ENCODE measurements at places on chromosomes 1 and 21.

GRCh38 chr21:37765221-37765900, 150.9 kb downstream of the KCNJ6 start:
- no peak for DNase-seq

DNA sequence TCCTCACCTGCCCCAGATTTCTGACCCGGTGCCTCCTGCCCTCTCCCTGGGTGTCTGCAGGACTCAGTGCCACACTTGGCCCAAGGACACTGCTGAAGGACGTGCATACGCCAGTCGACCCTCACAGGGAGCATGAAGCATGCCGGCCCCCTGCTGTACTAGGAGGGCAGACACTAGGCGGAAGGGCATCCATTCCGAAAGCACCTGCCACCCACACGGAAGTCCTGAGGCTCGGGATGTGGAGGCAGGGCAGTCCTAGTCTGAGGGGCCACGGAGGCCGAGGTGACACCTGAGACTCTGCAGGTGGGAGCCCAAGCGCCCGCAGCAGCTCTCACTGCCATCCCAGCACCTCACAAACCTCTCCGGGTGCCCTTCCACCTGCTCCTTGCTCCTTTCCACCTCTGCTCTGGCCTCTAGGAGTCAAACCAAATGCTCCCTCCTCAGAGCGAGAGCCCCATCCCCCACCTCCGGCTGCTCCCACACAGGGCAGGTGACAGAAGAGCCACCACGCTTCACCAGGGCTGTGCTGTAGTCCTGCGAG, 2.4 kb downstream of the NPHP4 start:
- DNase-seq, result no peak

GRCh38 chr1:198121056-198121826, 35.6 kb upstream of the NEK7 start:
- no peak for DNase-seq

DNA sequence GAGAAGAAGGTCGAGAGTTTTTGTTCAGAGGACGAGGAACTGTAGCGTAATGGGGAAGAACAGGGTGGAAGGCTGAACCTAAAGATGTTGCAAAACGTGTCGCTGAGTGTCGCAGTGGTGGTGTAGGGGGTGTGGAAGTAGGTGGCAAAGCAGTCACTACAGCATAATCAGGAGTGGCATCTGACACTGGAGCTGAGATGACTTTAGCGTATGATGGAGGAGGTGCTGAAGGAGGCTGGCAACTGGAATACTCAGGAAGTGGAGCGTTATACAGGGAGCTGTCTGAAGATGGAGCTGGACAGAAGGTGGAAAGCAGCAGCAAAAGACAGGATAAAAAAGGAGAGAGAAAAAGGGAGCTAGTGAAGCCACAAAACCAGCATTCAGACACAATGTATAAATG, 89.9 kb upstream of the LBR start:
- no peak for DNase-seq

- no peak for DNase-seq
Measured at GRCh38 chr1:169550294-169550693, 36.0 kb downstream of the F5 start.

GRCh38 chr1:200330741-200331428, 79.0 kb downstream of the ZNF281 start:
- DNase-seq, result no peak

DNA sequence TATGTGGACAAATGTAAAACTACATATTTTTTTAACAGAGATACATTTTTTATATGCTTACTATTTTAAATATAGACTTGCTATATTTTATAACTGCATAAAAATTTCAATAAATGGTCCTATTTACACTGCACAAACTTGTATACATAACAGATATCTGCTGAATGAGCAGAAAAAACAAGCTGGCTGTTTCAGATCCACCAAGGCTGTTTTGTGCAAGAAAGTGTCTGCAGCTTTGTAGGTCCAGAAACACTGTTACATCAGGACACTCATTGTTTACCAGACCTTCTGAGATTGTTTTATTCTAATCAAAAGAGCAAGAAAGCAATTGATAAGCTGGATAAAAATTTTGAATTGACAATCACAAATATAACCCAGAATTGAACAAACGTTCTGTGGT, 99.3 kb downstream of the NCAM2 start:
- no peak for DNase-seq

DNA sequence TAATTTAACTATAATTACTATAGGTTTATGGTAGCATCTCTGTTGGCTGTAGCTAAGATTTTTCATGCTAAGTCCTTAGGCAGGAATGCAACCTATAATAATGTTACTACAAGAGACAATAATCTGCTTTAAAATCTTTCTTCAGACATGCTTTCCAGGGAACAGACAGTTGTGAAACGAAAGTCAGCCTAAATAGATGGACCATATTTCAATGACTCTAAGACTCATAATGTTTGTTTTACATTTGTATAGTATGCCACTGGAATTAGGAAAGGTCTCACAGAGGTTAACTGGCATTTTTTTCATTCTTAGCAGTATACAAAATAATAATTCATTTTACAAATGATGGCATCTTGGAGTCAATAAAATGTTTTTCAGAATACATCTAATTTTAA, 8.1 kb downstream of the RERE start:
- no peak for DNase-seq

DNA sequence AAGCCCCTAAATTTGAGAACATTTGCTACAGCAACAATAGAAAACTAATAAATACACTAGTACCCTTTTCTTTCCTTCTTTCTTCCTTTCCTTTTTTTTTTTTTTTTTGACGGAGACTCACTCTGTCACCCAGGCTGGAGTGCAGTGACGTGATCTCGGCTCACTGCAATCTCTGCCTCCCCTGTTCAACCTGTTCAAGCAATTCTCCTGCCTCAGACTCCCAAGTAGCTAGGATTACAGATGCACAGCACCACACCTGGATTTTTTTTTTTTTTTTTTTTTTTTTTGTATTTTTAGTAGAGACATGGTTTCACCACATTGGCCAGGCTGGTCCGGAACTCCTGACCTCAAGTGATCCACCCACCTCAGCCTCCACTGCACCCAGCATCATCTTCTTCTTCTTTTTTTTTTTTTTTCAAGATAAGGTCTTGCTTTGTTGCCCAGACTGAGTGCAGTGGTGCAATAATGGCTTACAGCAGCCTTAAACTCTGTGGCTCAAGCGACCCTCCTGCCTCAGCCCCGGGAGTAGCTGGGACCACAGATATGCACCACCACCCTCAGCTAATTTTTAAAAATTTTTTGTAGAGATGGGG, 19.6 kb upstream of the CBR3 start:
- DNase-seq, result no peak
